SK-N-SH treated with all-trans-retinoic acid at 6 μM for 48 hours (cell line): ENCODE measurements at places on chromosomes 1 and 21.

- no peak for ATAC-seq
Observed at GRCh38 chr21:39350094-39351005, 1.5 kb upstream of the HMGN1 start.

GRCh38 chr21:28104346-28104745 lies 888.3 kb downstream of the LTN1 start:
- peak; percentile 43; the same call in 1 of the 3 replicates for ATAC-seq

GRCh38 chr21:34688145-34688544 lies 19.4 kb downstream of the CLIC6 start:
- ATAC-seq: peak; percentile 86

DNA sequence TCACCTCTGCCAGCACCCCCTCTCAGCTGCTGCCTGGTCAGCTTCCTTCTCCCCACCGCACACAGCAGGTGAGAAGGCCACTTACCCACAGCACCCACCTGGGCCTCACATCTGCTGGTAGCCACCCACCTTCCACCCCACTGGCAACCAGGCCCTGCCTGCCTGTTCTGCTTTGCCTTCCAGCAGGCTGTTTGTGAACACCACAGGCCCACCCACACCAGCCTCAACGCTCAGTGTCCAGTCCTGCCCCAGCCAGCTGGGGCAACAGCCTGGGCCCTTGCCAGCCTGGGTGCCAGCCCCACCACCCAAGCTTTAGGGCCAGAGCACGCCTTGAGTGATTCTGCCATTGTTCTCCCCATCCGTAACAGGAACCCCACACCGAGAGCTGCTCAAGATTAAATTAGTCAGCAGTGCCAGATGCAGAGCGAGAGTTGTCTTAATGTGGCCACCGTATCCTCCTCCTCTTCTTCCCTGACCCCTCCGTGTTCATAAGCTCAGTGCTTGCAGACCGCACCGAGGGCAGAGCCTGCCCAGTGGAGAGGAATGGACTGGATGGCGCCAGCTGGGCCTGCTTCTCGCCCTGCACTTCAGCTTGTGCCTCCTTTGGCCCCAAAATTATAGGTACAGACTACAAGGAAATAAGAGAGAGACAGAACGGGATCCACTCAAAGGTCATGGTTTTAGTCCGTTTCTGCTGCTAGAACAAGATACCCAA lies 120.3 kb upstream of the COL6A1 start:
- ATAC-seq: no peak

DNA sequence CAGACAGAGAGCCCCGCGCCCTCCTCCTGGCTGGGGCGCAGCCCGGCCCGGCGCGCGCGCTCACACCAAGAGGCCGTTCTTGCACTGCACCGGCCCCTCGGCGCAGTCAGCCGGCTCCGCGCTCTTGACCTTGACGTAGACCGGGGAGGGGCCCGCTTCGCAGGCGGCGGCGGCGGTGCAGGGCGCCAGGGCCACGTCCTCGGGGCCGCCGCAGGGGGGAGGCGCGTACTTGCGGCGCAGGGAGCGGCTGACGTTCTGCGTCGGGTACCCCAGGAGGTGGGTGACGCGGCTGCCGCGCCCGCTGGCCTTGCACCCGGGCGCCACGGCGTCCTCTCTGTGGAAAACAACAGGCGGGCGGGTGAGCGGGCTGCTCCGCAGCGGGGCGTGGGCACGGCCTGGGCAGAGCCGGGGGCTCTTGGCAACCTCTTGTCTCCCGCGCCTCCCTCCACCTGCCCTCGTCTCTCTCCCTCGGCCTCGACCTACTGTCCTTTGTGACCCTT lies 7.7 kb downstream of the VSIG8 start:
- ATAC-seq: peak; percentile 93

DNA sequence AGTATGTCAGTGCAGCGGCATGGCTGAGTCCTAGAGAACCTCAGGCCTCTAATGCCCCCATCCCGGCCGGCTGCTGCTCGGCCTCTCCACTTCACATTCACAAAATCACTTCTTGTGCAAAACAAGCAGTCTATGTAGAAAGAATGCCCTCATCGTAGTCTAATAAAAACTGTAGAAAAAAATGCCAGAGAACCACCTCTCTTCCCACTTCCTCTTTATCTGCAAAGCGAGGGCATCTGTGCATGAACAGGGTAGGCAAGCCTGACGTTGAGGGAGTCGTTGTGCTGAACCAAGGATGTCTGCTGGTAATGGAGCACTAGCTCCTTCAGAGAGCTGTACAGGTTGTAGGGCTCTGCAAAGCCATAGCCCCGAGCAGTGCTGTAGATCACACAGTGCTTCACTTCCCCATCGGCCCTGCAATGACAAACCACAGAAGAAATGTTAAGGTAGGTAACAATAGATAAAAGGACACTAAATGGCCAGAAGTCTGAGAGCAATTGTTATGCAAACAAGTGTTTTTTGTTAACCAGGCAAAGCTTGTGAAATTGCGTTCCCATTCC lies 88.9 kb downstream of the PIK3R3 start:
- no peak for ATAC-seq

GRCh38 chr1:67537667-67538018 lies 107.4 kb upstream of the SERBP1 start:
- no peak for ATAC-seq

DNA sequence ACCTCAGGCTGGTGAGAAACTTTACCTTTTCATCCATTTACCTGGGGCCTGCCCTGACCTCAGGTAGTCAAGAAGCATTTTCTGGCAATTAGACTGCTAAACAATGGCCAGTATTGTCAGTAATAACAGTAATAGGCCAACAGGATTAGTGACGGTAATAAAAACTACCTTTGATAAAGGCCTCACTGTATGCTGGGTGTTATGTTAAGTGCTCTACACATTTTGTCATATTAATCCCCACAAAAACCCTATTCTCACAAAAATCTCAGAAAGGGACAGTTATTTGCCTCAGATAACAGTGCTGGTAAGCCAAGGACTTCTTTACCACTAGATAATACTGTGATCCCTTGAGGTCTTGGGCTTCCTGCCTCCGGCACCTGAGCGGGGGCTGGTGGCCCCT lies 191.4 kb downstream of the FOXD2 start:
- no peak for ATAC-seq

DNA sequence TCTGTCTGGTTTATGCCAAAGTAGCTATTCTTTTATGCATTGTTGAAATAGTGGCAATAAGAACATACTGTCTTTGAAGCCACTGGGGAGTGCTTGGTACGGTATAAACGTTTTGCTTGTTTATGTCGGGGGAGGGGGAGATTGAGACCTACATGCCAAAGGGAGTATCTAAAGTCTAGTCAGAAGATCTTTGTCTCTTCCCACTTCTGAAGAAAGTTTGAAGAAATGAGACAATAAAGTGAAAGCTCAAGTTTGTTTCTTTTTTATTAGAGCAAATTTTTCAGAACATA lies 6.8 kb downstream of the AKIRIN1 start:
- ATAC-seq: no peak

GRCh38 chr1:160519642-160520435 lies 3.2 kb downstream of the SLAMF6 start:
- peak; percentile 28; the same call in 1 of the 3 replicates for ATAC-seq

DNA sequence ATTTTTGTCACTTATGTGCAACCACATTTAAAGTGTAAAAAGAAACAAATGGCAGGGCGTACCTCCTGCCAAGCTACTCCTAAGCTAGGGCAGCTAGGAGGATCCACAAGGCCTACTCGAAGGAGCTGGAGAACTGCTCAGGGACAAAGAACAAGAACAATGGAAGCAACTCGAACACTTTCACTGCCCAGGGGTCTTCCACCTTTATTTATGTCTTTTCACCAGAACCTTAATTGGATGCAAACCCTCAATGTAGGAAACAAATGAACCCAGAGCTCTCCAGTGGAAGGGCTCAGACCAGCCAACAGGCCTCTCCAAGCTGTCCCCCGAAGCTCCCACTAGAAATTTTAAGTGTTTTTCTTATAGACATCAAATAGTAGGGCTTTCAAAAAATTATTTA lies 39.9 kb downstream of the C1orf198 start:
- ATAC-seq: no peak

DNA sequence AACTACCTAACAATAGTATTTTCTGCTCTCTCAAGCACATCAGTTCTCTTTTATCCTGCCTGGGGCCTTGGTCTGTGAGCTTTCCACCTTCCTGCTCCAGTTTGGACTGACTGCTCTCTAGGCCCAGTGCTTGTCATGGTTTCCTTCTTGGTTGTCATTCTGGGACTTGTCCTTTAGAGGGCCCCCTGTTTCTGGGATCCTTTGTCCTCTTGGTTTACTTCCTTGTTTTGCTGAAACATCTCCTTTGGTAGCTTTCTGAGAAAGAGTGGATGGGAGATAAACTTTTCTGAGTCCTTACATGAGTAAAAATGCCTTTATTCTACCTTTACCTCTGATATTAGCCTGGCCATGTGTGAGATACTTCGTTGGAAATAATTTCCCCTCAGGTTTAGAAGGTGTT lies 4.7 kb downstream of the SLC1A7 start:
- ATAC-seq: no peak

GRCh38 chr1:214485151-214485550 lies 66.3 kb downstream of the PTPN14 start:
- ATAC-seq: no peak

DNA sequence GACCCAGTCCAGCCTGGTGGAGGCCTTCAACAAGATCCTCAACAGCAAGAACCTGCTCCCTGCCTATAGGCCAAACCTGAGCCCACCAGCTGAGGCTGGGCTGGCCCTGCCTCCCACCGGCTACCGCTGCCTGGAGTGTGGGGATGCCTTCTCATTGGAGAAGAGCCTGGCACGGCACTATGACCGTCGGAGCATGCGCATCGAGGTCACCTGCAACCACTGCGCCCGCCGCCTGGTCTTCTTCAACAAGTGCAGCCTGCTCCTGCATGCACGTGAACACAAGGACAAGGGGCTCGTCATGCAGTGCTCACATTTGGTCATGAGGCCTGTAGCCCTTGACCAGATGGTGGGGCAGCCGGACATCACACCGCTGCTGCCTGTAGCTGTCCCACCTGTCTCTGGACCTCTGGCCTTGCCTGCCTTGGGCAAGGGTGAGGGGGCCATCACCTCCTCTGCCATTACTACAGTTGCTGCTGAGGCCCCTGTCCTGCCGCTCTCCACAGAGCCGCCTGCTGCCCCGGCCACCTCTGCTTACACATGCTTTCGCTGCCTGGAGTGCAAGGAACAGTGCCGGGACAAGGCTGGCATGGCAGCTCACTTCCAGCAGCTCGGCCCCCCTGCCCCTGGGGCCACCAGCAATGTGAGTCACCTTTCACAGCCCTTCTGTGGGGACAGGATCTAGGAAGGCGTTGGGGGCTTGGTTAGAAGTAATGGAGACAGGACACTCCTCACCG lies 5.8 kb downstream of the ZNF687 start:
- ATAC-seq: no peak

DNA sequence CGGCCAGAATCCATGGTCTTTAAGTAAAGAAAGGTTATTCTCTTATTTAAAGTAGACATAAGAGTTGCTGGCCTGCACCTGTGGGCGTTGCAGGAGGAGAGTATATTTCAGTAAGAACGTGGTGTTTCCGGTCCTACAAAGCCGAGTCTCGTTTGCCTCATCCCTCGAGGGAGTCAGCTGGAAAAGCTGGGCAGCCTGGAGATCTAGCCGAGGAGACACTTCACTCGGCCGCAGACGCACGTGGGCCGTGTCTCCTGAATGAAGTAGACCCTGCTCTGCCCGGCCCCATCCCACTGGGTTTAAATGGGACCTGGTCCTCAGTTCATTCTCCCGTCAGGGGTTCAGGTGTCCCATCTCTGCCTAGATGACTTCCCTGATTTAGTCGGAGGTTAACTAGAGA lies 14.9 kb downstream of the SLC45A1 start:
- ATAC-seq: no peak

DNA sequence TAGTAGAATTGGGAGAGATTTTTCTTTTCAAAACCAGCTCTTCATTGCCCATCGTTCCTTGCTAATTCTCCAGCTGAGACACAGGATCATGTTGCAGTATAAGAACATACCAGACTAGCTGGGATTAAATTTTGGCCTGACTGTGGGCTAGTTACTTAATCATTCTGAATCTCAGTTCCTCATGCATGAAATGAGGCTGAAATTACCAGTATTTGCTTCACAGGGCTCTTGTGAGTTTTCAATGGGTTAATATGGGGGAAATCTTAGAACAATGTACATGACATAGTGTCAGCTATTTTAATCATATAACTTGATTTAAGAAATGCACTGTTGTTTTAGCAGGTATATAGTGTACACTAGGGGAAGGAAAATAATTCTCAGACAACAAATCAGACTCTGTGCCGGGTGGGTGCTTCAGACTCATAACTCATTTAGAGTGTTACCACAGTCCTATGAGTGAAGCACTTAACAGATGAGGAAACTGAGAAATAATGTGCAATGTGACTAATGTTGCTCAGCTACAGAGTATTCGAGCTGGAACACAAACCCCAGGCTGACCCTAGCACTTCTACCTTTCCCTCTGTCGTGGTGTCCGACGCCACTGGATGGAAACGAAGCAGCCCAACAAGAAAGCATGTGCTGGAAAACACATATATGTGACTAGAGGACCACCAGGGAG lies 137.6 kb upstream of the SGIP1 start:
- ATAC-seq: no peak

DNA sequence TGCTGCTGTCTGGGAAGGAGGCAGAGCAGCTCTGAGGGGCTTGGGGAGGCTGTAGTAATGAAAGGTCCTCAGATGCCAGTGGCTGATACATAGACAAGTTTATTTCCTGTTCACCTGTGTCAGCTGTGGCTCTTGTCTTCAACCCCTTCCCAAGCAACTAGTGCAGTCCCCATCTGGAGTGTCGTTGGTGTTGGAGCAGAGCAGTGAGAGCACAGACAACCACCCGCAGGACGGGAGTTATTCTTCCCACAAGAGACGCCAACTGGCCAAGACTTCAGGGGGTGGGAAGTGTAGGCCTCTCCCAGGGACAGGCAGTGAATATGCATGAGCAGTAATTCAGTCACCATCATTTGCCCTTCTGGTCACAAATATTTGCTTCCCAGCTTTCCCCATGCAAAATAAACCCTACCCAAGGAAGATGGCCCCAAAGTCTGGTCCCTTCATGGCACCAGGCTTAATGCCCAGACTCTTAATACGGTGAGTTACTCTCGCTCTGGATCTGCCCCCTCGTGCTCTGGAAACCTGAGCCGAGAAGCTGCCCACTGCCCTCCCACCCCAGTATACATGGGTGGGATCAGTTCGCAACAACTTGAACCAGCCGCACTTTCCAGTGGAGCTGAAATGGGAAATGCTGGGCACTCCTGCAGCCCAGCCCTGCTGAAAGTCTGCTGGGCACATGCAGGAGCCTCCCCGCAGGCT lies 153.5 kb upstream of the COL6A1 start:
- no peak for ATAC-seq

DNA sequence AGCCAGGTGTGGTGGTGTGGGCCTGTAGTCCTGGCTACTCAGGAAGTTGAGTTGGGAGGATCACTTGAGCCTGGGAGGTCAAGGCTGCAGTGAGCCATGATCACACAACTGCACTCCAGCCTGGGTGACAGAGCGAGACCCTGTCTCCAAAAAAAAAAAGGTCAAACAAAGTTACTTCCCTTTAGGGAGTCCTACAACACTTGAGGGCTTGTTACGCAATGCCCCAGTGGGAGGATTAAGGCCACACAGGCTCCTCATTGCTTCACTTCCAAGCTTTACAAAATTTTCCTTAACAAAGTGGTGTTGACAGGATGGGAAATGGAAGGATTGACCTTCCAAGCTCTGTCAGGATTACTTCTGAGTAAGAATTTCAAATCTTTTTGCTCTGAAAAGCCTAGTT lies 6.2 kb upstream of the EXTL1 start:
- ATAC-seq: no peak
